SW 1271 (cell line): ENCODE measurements at places on chromosomes 6 and 20.

GRCh38 chr6:53768636-53769035, 26.2 kb upstream of the LRRC1 start:
- no peak for DNase-seq

DNA sequence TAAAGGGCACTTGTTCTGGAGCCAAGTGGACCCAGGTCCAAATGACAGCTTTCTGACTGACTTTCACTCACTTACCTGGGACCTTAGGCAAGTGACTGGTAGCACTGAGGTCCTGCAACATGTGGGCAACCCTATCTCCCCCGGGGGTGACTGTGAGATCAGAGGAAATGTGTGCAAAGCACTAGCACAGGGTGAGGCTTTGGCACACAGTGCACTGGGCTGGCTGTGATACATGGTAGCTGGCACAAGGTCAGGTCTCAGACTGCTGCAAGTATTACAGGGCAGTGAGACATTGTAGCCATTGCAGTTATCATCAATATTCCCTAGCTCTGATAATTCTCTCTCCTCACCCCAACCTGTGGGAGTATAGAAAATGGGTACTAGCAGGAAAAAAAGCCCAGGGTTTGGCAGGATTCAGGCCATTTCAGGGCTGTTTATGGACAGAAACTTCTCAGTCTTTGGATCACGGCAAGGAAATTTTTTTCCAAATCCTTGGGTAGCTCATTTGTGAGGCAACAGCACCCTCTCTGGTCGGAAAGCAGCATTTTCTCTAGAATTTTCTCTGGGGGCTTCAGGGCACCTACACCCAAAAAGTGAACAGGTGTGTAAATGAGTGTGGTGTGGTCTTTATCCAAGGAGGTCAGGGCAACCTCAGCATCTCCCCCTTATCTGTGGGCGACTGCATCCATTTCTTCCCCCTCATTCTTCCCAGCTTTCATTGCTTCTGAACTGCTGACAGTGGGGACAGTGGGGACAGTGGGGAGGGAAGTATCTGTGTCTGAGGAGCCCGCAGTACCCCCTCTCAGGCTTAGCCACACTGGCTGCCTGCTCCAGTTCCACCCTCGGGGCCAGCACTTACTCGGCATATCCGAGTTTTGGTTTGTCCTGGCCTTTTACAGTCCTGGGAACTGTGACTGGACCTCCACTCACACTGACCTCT, 148.7 kb upstream of the PHACTR3 start:
- DNase-seq, result no peak

- no peak for DNase-seq
Observed at GRCh38 chr6:149014631-149015534, 268.1 kb downstream of the UST start.

GRCh38 chr20:32672982-32673851, 524 bp downstream of the C20orf203 start:
- no peak for DNase-seq

DNA sequence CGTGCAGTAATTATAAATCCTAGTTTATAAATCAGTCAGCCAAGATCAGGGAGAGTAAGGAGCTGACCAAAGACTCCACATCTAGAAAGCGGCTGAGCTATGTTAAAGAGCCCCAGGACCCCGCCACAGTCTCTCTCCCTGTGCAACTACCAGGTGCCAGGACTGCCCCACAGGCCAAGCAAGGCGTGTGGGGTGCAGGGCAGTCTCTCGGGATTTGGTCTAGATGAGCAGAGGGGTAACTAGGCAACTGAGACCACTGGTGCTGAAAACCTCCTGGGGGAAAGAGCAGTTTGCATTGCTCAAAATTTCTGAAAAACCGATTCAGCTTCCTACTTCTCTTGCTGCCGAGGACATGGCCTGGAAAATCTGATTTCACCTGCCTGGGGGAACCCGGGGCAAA, 10.4 kb downstream of the PMEPA1 start:
- DNase-seq, result no peak

DNA sequence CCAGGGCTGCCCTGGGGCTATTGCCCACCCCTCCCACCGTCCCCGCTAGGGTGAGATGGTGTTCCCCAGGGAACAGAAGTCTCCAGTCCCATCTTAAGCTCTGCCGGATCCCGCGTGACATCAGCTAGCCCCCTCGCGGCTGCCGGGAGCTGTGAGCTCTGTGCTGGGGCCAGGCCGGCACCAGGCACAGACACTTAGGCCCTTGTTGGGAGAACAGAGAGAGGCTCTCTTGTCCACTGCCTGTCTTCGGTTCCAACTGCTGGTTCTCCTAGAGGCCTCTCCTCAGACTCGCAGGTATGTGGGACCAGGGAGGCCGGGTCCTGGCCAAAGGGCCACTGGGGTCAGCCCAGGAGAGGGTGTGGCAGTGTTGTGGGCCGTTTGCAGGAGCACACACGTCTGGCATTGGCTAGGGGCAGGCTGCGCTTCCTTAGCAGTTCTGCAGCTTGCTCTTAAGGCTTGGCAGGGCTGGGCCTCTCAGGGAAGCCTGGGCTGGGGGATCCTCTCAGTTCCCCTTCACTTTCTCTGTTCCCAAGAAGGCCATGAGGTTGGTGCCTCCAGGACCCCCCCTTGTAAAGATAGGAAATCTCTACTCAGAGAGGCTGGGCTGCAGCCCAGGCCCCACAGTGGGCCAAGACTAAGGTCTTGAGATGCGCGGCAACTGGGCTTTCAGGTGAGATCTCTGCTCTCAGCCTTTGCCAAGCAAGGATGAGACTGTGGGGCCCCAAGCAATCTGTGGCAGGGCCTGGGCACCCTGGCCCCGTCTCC, 6.3 kb downstream of the SGK2 start:
- no peak for DNase-seq

GRCh38 chr6:29509239-29509638, 21.5 kb upstream of the MAS1L start:
- no peak for DNase-seq

- DNase-seq, result no peak
Observed at GRCh38 chr6:155201461-155202226, 62.2 kb upstream of the CLDN20 start.

DNA sequence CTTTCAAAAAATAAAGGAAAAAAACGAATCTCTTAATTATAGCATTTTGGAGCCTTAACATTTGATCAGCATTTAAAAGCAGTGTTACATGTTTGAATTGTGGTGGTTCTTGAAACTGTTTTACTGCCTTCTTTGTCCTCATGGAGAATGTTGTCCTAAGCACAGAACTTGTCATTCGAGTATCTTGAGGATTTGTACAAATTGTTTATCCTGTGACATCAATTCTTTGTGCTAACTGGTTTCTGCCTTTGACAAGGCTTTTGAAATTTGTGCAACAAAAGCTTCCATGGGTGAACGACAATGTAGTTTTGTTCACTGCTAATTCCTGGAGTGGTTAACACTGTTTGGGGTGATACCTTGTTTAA, 130.8 kb downstream of the SCAF8 start:
- DNase-seq, result no peak

GRCh38 chr6:154301839-154302752, 54.5 kb downstream of the IPCEF1 start:
- no peak for DNase-seq

GRCh38 chr20:19549896-19550295, 208.2 kb upstream of the RIN2 start:
- no peak for DNase-seq

DNA sequence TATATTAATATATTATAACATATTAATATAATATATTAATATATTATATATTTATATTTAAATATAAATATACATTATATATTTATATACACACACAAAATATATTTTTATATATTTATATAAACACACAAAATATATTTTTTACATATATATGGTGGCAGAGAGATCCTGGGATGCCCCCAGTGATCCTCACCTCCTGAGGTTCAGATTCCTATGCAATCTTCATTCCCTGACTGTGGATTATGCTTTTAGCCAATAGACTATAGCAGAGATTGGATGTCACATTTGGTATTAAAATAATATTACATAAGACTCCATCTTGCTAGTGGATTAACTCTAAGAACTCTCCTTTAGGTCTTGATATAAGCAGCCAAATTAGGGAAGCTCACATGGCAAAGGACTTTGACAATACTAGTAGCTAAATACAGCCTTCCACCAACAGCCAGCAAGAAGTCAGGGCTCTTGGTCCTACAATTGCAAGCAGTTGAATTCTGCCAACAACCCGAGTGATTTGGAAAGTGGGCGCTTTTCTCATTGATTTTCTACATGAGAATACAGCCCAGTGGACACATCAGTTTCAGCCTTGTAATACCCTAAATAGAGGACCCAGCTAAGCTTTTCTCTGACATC, 681.0 kb downstream of the C6orf118 start:
- no peak for DNase-seq

DNA sequence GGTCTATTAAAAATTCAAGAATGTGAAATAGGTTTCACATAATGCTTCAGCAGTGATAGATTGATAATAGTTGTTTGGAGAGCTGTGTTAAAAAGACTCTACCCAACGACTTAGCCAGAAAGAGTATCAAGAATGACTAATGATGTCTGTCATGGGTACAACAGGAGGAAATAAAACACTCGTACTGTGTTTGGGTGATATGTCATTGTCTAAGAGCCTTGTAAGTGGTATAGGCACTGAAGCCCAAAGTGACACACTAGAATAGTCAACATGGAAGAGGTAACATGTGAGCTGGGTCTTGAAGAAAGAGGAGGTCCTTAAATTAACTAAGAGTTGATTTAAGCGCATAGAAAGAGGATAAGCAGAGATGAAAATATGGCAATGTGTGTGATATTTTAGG, 471.8 kb upstream of the MAN1A1 start:
- no peak for DNase-seq

DNA sequence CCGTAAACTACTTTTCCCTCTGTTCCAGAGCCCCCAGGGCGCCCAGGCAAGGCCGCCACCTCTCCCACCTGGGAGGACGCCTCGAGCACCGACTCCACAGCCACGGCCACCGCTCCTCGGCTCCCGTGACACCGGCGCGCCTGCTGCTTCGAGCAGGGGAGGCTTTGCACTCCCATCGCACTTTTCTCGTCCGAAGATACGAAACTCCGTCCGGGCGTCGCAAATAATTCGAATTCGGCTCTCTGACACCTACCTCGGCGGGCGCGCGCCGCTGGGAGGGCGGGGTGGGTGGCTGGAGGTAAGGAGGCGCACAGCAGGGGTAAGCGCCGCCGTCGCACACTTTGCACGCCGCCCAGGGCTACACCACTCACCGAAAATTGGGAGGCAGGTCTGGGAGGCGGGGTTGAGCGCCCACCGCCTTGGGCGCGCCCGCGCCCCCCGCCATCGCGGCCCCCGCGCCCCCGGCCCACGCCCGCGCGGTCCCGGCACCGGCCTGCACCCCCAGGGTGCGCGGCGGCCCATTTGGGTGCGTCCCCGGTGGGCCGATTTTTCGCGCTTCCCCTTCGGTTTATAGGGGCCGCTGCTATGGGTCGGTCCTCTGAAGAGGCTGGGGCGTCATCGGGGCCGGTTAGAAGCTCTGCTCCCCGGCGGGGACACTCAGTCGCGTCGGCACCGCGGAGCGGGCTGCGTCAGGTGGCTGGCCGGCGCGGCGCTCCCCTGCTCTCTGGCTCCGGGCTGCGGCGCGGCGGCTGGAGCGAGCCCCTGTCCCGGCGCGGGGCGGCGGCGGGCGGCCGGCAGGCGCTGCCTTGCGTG, 36.2 kb downstream of the GNAS start:
- DNase-seq, result peak; percentile 67

DNA sequence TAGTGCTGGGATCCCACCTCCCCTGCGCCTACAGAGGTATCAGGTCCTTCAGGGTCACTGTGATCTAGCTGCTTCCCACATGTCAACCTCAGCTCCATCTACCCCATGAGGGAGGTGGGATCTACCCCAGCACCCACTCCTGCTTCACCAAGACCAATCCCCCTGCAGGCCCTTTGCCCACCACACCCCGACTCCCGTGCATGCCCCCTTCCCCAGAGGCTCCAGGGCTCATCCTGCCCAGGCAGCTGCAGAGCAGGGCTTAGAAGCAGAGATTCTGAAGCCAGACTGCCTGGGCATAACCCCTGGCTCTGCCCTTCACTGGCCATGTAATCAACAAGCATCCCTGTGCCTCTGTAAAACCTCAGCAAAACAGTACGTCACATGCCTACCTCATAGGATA, 17.5 kb downstream of the COL11A2 start:
- DNase-seq, result no peak
